ENCODE measurements at places on chromosomes 7 and 10.

DNA sequence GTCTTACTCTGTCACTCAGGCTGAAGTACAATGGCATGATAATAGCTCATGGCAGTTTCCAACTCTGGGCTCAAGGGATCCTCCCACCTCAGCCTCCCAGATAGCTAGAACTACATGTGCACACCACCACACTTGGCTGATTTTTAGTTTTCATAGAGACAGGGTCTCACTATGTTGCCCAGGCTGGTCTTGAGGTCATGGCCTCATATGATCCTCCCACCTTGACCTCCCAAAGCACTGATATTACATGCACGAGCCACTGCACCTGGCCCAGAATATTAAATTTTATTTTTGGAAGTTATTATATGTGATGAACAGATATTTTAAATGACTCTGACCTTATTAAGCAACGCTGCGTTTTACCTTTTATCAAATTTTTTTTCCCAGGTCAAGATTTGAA is 94.4 kb downstream of the PODXL start:
- DNase-seq, result no peak

DNA sequence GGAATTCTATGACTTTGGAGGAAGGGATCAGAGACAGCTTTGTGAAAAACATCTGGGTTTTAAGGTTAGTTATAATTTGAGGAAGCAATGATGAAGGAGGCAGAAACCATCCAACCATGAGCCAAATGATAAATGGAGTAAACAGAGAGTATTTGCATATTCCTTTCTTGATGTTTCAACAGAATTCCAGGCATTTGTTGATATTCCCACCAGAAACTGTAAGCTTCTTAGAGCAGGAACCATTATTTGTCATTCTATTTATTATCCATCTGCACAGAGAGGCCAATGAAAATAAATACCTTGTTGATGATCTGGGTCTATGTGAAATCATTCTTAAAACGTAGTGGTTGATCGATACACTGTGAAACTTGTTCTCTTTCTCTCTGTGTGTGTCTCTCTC is 715.3 kb downstream of the INHBA start:
- no peak for DNase-seq

GRCh38 chr10:131444862-131445461 is 133.4 kb upstream of the TCERG1L start:
- DNase-seq, result no peak

DNA sequence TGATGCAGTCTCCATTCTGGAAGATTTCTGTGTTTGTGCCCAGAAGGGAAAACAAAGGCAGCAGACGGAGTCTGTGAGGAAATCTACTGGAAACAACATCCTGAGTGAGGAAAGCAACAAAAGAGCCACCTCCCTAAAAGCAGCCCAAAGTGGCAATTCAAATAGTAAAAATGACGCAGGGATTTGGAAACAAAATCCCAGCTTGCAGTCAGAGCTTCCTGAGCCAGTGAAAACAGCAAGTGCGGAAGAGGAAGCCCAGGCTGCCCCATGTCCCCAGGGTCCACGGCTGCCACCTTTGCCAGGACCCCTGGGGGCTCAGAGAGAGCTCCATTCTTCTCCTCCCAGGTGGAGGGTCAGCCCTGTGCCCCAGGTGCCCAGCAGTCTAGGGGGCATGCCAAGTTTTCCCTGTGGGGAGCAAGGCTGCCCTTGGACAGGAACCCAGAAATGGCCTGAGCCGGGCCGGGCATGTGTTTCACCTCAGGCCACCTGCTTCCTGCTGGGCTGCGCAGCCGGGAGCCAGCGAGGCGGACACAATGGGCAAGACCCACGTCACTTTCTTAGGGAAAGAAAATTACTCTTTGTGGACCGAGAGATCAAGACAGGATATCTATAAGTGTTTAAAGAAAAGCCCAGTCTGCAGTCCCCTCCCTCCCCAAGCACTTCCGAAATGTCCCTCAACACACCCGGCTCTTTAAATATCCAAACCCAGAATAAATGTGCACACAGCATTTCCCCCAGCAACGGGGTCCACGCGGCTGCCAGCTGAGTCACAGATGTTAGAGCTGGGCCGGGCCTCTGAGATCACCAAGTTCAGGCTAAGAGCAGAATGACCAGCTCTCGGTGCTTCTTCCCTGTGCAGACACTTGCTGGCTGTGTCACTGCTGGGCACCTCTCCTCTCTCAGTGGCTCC is 231.1 kb downstream of the ARHGAP12 start:
- peak; percentile 54 for DNase-seq

- no peak for DNase-seq
These were observed 15.6 kb downstream of the CXCL12 start for GRCh38 chr10:44369296-44369695.

DNA sequence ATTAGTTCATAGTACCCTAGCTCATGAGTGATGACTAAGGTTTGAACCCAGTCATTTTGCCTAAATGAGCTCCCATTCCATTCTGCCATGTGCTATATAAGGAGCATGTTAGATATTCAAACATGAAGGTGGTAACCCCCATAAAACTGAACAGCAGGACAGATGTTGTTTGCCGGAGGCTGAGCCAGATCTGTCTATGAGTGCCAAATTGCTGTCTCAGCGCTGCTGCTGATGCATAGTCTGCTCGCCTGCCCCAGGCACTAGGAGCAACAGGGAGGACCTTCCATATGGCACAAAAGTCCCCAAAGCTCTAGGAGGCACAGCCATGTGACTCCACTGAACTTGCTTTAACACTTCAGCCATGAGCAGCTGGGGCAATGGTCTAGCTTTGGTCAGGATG is 466.0 kb upstream of the GHITM start:
- DNase-seq, result no peak

DNA sequence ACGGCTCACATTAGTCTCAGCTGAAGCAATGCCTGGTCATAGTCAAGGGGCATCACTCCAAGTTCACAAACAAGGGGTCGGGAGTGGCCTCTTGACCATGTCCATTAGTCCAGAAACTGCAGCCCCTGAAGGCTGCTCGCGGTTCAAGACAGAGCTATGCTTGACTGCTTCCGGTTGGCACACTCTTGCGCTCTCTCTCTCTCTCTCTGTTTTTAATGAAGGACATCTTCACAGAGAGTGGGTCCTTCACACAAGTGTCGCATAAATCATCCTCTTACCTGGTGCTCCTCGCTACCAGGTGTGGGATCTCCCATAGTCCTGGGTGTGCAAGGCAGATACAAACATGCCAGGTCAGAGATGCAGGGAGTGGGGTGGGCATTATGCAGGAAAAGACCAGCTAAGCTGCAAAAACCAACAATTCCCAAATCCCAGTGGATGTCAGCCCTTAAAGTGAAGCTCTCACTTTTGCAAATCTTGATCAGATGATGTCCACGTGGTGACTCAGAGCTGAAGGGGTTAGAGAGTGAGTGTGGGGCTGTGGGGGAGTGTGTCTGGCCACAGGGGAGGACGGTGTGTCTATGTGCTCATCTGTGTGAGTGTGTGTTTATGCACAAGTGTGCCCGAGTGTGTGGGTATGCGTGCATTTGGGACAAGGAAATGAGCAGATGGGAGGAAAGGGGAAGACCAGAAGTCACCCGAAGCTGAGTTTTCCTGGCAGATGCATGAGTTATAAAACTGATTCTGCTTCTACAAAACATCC is 83.7 kb upstream of the PPP2R2D start:
- DNase-seq, result no peak

DNA sequence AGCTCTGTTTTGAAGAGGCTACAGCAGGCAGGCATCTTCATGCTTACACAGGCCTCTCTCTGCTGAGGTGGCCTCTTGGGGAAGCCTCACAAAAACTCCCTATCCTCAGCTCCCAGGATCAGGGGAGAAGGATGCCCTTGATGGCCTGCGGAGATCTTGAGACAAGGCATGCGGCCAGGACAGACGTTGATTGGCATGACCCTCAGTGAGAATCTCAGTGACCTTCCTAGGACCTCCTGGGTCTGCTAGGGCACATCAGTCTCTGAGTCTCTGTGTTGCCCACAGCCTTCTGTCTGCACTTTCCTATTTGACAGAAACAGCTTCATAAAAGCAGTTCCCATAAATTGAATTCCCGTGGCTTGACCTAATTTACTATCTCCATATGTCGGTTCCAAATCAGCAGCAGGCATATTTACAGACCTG is 1005.8 kb upstream of the C7orf33 start:
- no peak for DNase-seq

DNA sequence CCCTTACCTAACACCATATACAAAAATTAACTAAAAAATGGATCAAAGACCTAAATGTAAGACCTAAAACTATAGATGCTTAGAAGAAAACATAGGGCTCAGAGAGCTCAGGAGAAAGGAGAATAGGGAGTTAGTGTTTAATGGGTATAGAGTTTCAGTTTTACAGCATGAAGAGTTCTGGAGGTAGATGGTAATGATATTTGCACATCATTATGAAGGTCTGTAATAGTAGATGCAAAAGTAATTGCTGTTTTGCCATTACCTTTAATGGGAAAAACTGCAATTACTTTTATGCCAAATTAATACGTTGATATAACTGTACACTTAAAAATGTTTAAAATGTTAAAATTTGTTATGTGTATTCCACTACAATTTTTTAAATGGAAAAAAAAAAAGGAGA is 39.2 kb upstream of the NANOS1 start:
- DNase-seq, result no peak

All from smooth muscle cell of the brain vasculature (primary cell).